ENCODE measurements at places on chromosomes 16 and 17.

DNA sequence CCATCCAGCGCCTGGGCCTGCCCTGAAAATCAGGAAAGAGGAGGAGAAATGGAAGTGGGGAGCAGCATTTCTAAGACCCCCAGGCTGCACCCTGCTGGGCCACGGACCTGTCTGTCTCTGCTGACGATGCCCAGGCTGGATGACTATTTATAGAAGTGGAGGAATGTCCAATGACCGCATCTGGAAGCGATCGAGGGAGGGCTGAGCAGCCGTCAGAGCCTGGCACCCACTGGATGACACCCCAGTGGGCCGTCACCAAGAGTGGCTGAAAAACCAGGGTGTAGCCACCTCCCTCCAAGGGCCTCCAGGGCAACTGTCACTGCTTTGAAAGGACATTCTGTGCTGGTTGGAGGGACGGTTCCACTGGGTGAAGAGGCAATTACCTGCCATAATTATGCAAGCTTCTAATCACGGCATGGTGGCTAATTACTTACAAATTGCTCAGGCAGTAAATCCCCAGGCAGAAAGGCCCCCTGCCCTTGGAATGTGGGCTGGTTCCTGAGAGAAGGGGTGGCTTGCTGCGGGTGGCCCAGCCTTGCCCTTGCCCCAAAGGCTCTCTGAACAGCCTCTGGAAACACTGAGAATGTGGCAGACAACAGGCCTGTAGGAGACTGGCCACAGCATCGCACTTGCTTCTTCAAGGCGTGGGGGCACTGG lies 332.1 kb downstream of the C16orf95 start:
- no peak overlapping the region for H3K4me3 ChIP-seq
- H3K36me3 ChIP-seq = no peaks in the 10 kb centered on the region
- no peaks in the 10 kb centered on the region for H3K27me3 ChIP-seq
- peak overlapping the region; percentile 90 for H3K27ac ChIP-seq
- peak; percentile 75 for DNase-seq

- no peak overlapping the region for H3K27ac ChIP-seq
- H3K4me1 ChIP-seq = peaks cover 31% of the 10 kb centered on the region
- H3K27me3 ChIP-seq = peaks cover 19% of the 10 kb centered on the region
- DNase-seq = no peak
Measured at GRCh38 chr17:6322316-6322715, 112.6 kb downstream of the AIPL1 start.

- DNase-seq = no peak
- no peak overlapping the region for H3K4me3 ChIP-seq
- peaks cover 64% of the 10 kb centered on the region for H3K4me1 ChIP-seq
- H3K27ac ChIP-seq = no peak overlapping the region
- H3K27me3 ChIP-seq = no peaks in the 10 kb centered on the region
- H3K36me3 ChIP-seq = no peaks in the 10 kb centered on the region
Measured at GRCh38 chr17:49746791-49747490, 17.0 kb downstream of the FAM117A start.

DNA sequence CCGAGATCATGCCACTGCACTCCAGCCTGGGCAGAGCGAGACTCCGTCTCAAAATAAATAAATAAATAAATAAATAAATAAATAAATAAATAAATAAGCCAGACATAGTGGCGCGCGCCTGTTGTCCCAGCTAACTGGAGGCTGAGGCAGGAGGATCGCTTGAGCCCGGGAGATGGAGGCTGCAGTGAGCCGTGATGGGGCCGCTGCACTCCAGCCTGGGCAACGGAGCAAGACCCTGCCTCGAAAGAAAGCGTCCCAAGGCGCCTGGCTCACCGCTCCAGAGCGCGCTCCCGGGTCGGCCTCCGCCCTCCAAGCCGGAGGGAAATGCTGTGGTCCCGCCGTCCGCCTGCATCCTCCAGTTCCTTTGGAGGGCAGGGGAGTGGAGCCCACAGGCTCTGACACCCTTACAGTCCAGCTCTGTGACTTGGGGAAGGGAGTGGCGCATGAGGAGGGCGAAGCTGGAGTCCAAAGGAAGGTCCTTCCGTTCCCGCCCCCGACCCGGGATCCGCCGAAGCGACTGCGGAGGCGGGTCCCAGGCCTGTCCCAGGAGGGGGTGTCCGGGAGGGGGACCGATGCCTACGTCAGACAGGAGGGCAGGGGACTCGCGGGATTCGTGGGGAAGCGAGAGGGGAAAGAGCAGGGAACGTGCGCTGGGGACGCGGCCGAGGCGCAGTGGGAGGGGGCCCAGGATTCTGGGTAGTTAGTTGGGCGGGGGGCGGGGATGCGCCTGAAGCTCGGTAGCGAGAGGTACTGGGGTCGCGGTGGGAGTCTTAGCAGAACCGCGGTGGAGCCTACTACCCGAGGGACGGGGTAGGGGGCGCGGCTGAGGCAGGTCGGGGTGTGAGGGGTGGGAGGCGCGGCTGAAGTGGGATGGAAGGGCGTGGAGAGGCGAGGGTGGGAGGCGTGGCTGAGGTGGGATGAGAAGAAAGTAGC lies 8.4 kb upstream of the TRPV2 start:
- H3K36me3 ChIP-seq = no peaks in the 10 kb centered on the region
- H3K27me3 ChIP-seq = no peaks in the 10 kb centered on the region
- peak overlapping the region; percentile 71 for H3K4me3 ChIP-seq
- peak overlapping the region; percentile 84 for H3K27ac ChIP-seq
- H3K4me1 ChIP-seq = peaks cover 20% of the 10 kb centered on the region

- no peaks in the 10 kb centered on the region for H3K36me3 ChIP-seq
- peak overlapping the region; percentile 80 for H3K27ac ChIP-seq
- peaks cover 22% of the 10 kb centered on the region for H3K4me1 ChIP-seq
- H3K27me3 ChIP-seq = no peaks in the 10 kb centered on the region
Measured at GRCh38 chr17:75153780-75154194, 525 bp downstream of the JPT1 start.

- H3K27me3 ChIP-seq = no peaks in the 10 kb centered on the region
- no peak overlapping the region for H3K27ac ChIP-seq
- H3K4me1 ChIP-seq = peaks cover 10% of the 10 kb centered on the region
- H3K36me3 ChIP-seq = no peaks in the 10 kb centered on the region
- DNase-seq = no peak
- H3K4me3 ChIP-seq = no peak overlapping the region
Measured at GRCh38 chr16:65102326-65102725, 19.5 kb downstream of the CDH11 start.

DNA sequence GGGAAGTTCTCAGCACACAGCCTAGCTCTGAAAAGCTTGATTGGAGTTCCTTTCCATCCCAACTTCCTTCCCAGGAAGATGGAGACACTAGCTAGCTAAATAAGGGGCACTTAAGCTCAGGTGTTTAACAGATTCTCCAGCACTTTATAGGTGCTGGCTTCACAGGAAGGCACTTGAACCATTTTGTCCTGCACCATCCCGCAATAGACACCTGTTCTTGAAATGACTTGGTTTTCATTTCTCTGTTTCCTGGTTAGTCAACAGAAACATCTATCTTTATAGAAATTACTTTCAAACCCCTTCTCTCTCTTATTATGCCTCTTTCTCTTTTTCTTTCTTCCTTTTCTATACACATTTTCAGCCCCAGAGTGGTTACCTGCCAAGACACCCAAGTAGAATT lies 409.9 kb upstream of the ZFHX3 start:
- H3K36me3 ChIP-seq = no peaks in the 10 kb centered on the region
- DNase-seq = no peak
- H3K4me3 ChIP-seq = no peak overlapping the region
- H3K27me3 ChIP-seq = peaks cover 4% of the 10 kb centered on the region
- H3K4me1 ChIP-seq = no peaks in the 10 kb centered on the region

- no peaks in the 10 kb centered on the region for H3K27me3 ChIP-seq
- H3K4me3 ChIP-seq = no peak overlapping the region
- peaks cover 95% of the 10 kb centered on the region for H3K4me1 ChIP-seq
- DNase-seq = no peak
- H3K36me3 ChIP-seq = no peaks in the 10 kb centered on the region
Measured at GRCh38 chr17:10120749-10121148, 77.7 kb downstream of the GAS7 start.

GRCh38 chr17:22600644-22601298 lies 908.4 kb downstream of the KCNJ18 start:
- H3K27ac ChIP-seq = no peak overlapping the region
- H3K27me3 ChIP-seq = no peaks in the 10 kb centered on the region
- no peaks in the 10 kb centered on the region for H3K4me1 ChIP-seq
- no peaks in the 10 kb centered on the region for H3K36me3 ChIP-seq
- no peak overlapping the region for H3K4me3 ChIP-seq

DNA sequence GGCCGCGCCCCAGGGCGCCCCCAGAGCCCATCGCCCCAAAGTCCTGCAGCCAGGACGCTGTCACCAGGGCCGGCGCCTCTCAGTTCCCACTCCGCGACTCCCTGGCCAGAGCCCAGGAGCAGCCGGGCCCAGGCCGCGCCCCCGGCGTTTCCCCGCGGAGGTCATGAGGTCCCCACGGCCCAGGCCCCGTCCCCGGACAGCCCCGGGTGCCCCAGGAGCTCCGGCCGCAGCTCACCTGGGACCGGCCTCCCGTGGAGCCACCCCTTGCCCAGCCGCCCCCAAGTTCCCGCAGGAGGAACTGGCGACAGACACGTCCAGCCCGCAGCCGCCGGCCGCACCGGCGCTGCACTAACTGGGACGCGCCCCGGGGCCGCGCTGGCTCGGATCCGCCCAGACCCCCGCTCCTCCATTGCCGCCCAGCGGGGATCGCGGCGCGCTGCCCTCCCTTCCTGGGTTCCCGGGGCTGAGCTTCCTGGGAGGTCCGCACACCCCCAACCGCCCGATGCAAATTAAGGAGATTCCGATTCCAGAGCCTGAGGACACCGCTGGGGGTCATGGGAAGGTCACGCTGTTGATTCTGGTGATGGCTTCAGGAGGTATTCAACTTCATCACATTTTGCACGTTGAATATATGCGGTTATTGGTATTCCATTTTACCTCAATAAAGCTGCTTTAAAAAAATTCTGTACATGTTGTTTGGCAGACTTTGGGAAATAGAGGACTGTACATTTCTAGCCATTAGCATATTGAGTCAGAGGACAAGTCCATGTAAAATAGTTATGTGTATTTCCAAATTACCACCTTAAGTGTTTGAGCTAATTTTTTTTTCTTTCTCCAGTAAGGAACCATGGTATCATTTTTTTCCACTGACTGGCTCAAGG lies 9.9 kb downstream of the AHSP start:
- H3K27ac ChIP-seq = no peak overlapping the region
- no peak for DNase-seq
- H3K4me1 ChIP-seq = peaks cover 7% of the 10 kb centered on the region
- H3K4me3 ChIP-seq = peak overlapping the region; percentile 66

GRCh38 chr16:67415872-67416793 lies at the start of gene ZDHHC1:
TSS of gene ZDHHC1 (minus strand) at chr16:67416477. CDS start at chr16:67407775, 8,702 bp downstream.
- H3K27ac ChIP-seq = peak within 1 kb of the TSS; percentile 84
- H3K4me3 ChIP-seq = peak within 1 kb of the TSS; percentile 91
- peaks cover 36% of the 10 kb centered on the region for H3K4me1 ChIP-seq
- H3K27me3 ChIP-seq = no peaks in the 10 kb centered on the region
- peak; percentile 76 for DNase-seq

GRCh38 chr17:82231562-82232321 lies 2.9 kb downstream of the SLC16A3 start:
- peak overlapping the region; percentile 73 for H3K4me3 ChIP-seq
- H3K27me3 ChIP-seq = peaks cover 13% of the 10 kb centered on the region
- peak; percentile 86 for DNase-seq
- H3K36me3 ChIP-seq = no peaks in the 10 kb centered on the region

GRCh38 chr17:19759568-19760549 lies 11.8 kb upstream of the ALDH3A1 start:
- H3K4me1 ChIP-seq = no peaks in the 10 kb centered on the region
- no peak overlapping the region for H3K27ac ChIP-seq
- H3K27me3 ChIP-seq = peaks cover 8% of the 10 kb centered on the region
- no peak for DNase-seq

DNA sequence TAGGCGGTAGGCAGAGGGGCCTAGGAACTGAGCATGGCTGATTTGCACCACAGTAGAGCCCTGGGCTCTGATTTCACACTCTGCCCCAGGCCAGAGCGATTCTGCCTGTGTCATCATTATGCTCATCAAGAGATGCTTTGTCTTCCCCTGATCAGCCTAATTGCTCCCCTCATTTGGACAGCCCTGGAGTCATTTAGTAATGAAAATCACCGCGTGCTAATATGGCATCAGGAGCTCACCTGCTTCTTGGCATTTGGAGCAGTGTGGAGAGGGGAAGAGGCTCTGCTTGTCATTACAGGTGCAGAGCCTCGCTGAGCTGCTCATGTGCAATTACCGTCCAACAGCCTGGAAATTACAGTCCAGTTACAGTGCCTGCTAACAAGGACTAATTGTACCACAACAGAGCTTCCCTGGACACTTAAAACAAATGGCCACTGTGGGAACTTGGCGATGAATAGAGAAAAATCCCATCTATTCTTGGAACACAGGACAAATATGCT lies 157.1 kb upstream of the WSCD1 start:
- H3K27me3 ChIP-seq = peaks cover 29% of the 10 kb centered on the region
- DNase-seq = no peak
- H3K36me3 ChIP-seq = no peaks in the 10 kb centered on the region
- H3K27ac ChIP-seq = no peak overlapping the region
